T-helper 1 cell (primary cell): ENCODE measurements at places on chromosomes 7 and 10.

- peak; percentile 17 for DNase-seq
Measured at GRCh38 chr7:12458520-12459131, 55.0 kb upstream of the VWDE start.

DNA sequence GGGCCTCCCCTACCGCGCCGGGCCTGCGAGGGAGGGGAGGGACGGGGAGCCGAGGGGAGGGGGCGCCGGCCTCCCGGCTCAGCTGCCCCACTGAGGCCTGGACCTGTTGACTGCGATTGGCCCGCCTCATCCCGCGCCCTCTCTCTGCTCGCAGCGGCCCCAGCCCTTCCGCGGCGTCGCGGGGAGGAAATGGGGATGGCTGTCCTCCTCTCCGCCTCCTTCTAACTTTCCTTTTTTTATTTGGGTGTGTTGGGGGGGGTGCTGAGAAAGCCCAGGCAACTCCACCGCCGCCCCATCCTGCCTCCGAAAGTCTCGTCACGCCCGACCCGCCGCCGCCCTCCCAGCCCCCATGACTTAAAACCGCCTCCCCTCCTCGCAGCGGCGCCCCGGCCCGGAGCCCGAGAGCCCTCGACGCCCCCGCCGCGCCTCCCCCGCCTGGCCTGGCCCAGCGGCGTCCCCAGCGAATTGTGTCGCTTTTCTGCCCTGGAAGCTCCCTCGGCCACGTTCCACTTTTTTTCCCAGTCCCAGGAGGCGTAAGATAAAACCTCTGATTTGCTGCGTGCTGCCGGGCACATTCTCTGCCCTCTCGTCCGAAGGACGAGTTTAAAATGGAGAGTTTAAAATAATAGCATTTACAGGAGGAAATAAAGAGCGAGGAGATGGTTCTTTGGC is 842 bp upstream of the SKIDA1 start:
- DNase-seq, result peak; percentile 49

- DNase-seq, result no peak
Measured at GRCh38 chr7:54596747-54597146, 54.6 kb downstream of the VSTM2A start.

- DNase-seq, result no peak
Measured at GRCh38 chr10:58019863-58020537, 247.7 kb downstream of the IPMK start.

DNA sequence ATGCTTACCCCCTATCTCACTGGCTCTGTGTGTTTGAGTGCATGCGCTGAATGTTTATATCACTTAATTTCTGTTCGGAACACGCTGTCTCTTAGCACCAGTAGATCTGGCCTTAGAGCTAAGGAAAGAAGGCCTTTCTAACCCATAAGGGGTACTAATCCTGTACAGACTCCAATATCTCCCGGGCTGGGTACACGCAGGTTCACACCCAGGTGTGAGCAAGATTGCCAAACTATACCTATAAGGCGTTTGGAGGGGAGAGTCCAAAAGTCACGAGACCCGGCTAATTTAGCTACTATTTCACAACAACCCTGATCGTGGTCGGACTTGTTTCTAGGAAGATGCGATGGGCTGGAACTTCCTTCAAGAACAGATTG is 727 bp upstream of the PDSS1 start:
- DNase-seq, result no peak
